Neural crest cell (in vitro differentiated cells): ENCODE measurements at places on chromosomes 4 and X. TPM values are rescaled to one million over a fixed set of nuclear protein-coding genes. Genes with fewer than 3 reads are reported as not detected.
A peak's percentile ranks its signal among the peaks of the same experiment; 100 is the strongest.

DNA sequence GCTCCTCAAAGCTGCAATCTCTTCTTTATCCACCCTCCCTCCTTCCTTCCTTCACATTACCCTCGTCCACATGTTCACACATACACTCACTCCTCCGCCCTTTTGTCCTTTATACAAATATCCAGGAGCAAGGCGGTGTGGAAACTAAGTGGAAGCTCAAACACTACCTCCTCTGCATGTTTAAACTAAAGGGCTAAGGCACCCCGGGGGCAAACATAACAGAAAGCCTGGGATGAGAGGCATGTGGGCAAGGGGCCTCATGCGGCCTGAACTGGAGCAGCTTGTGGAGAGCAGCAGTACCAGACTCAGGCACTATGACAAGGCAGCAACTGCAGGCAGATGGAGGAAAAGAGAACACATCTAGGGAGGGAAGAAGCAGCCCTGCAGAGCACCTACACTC is 9.5 kb downstream of the MAB21L2 start:
- no peak for DNase-seq

DNA sequence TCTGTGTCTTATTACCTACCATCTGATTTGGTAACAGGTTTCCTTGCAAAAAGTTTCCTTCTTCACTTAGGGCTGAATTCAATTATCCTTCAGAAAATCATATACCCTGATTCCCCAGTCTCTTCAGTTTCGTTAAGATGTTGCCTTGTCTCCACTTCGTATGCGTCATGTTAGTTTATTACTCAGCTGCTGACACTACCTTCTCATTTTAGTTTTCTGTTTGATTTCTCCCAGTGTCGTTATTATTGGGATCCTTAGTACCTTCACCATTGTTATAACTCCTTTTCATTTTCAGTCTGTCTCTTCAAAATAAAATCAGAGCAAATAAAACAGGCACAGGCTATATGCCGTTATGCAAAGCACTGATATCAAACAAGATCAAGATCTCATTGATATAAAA is 87.5 kb upstream of the RBPJ start:
- DNase-seq: no peak

GRCh38 chr4:520683-521023 is 21.6 kb downstream of the PIGG start:
- DNase-seq: no peak

DNA sequence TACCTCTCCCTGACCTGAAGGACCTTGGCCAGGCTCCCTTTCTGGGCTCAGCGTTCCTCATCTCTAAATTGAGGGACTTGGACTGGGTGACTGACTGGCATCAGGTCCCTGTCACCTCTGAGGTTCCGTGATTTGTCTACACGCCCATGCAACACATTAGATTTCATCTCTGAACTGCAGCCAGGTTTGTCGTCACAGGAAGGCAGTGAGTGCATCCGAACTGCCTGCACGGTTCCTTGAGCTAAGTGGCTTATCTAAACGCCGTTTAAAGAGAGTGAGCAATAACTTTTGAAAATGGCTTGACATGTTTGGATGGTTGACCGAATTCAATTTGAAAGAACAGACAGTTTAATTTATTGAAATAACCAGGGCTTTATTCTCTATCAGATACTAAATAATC is 70.1 kb downstream of the PCYT1B start:
- DNase-seq: no peak

- DNase-seq: no peak
These were observed 34.6 kb downstream of the HADH start for GRCh38 chr4:108024085-108024877.

- no peak for DNase-seq
These were observed 52.4 kb downstream of the SEPTIN11 start for GRCh38 chr4:77001907-77002306.

GRCh38 chr4:41436419-41436818 is 101.5 kb upstream of the LIMCH1 start:
- DNase-seq: no peak

GRCh38 chrX:91435395-91435794 is 756 bp downstream of the PABPC5 start:
- no peak for DNase-seq

DNA sequence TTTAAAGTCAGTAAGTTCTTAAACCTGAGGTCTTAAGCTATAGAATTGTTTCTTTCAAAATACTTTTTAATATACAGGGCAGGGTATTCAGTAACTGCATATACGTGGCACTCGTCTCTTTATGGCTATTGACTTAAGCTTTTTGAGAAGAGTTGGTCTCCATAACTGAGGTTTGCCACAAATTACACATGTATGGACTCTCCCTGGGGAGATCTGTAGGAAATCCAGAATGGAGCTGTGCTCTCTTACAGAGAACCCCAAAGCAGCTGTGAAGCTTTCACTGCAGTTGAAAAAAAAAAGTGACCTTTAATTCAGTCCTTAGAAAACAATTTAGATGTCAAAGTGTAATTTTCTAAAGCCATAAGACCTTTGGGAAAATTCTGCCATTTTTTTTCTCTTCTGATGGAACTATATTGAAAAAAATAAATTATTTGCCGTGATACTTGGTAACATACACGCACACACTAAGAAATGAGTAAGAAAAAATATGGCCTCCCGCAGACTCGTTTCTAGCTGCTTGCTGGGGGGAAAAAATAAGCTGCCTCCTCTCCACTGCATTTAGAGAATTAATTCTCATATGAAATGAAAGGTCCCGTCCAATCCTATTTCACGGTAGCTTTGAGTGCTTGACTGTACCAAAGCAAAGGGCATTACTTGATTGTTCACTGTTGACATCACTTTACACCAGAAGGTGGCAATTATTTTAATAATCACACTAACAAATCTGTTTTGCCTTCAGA is 159.4 kb upstream of the TENM3 start:
- no peak for DNase-seq

DNA sequence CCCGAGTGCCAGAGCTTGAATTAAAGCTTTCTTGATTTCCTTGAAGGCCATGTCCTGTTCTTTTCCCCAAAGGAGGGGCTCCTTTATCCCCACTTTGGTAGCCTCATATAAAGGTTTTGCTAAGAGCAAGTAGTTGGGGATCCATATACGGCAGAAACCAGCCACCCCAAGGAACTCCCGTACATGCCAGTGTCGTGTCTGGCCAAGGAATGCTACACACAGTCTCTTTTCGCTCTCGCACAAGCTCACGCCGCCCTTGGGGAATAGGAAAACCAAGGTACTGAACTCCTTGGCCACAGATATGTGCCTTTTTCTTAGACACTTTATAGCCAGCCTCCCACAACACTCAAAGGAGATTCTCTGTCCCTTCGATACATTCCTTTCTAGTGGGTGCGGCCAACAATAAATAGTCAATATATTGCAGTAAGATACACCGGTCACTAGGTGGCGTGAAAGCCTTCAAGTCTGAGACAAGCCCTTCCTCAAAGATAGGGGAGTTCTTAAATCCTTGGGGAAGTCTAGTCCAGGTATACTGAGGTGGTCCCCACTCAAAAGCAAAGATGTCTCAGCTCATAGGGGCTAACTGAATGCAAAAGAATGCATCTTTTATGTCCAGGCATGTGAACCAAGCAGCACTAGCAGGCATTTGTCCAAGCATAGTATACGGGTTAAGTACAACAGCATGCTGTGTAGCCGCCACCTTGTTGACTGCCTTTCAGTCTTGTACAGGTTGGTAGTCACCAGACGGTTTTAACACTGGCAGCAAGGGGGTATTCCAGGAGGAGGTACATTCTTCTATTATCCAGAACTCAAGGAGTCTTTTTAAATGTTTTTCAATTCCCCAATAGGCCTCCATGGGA is 57.8 kb upstream of the XAGE1B start:
- peak; percentile 44 for DNase-seq

- DNase-seq: no peak
These were observed 94.4 kb upstream of the LIMCH1 start for GRCh38 chr4:41443340-41444079.

- DNase-seq: no peak
These were observed 473.3 kb upstream of the ADGRL3 start for GRCh38 chr4:60726779-60727178.

DNA sequence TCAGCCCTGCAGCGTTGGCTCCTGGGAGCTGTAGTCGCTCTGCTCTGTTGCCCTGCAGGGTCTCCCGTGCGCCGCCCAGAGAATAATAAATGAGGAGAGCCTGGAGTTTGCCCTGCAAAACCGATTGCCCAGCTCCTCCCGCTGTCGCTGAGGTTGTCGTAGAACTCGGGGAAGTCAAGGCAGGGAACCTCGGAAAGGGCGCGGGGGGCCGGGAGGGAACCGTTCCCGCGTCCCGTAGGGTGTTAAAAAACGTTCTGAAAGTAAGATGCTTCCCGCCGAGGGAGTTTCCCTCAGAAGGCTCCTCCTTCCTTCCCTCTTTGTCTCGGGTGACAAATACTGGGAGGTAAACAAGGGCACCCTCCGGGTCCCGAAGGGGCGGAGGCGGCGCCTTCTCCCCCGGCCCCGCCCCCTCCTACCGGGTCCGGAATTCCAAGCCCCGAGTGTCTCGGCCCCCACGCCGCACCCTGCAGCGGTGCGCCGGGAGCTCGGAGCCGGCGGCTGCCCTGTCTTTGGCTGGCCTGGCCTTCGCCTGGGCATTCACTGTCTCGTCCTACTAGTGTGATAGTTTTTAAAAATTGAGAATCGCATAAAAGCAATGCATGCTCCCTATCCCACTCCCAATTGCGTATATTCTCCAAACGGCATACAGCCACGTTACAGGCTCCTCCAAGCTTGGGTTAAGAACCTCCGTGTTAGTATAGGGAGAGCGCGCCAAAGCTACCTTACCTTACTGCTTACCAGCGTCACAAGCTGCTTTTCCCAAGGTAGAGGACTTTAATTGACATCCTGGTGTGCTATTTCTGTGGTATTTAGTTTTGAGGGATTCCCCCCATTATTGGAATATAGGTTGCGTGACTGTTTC is 964 bp upstream of the HMGB2 start:
- DNase-seq: peak; percentile 66

GRCh38 chr4:125736057-125736456 is 421.3 kb downstream of the FAT4 start:
- no peak for DNase-seq

GRCh38 chrX:95057341-95057740 is 1383.3 kb downstream of the FAM133A start:
- DNase-seq: no peak

- DNase-seq: no peak
These were observed 1.8 kb upstream of the DOCK11 start for GRCh38 chrX:118493653-118494297.

- DNase-seq: no peak
These were observed 260 bp upstream of the CCDC149 start for GRCh38 chr4:24913119-24913485.

DNA sequence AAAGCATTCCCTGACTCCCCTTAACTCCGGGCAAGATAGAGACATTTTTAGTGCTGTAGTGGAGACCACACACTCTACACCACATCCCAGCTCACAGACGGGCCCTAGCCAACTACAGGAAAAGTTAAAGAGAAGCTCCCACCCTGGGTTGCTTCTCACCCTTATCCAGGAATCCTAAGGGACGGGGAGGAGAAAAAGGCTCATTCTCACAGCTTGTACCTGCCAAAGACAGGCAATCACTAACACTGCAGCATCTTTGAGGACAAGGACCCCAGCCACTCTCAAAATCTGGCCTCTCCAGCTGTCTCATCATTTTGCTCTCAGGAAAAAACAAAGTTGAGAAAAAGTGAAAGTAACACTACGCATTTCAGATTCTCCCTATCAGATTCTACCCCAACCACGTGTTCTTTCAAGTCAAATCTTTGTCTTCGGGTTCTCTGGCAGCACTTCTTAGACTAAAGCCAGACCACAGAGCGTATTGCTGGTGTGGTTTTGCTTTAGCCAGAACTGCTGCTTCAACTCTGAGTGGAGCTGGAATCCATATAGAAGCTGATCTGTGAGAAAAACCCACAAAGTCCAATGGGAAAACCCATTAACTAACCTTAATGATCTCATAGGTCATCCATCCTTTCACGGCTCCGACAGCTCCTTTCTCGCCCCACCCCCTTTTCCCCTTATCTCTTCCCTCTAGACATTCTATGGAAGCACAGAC is 605.9 kb upstream of the DIPK2B start:
- no peak for DNase-seq

DNA sequence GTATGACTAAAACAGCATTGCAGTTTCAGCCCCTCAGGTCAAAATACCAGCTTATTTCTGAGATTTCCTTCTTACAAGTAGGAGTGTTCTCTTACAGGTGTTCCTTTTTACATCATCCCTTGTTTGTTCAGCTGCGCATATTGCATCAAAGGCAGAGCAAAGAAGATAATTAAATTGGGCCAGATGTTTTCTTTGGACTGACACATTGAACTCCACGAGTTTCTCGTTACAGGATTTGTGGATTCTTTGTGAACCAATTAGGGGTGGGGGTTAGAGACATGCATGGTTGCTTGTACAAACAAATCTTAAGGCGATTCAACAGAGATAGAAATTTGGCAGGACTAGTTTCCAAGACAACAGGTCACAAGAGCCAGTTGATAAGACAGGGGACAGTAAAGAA is 95.7 kb downstream of the SPANXN4 start:
- DNase-seq: no peak

- DNase-seq: no peak
These were observed 40.3 kb downstream of the ZCCHC13 start for GRCh38 chrX:74344280-74344622.

GRCh38 chr4:163391756-163392155 is 48.1 kb downstream of the NPY5R start:
- DNase-seq: no peak

DNA sequence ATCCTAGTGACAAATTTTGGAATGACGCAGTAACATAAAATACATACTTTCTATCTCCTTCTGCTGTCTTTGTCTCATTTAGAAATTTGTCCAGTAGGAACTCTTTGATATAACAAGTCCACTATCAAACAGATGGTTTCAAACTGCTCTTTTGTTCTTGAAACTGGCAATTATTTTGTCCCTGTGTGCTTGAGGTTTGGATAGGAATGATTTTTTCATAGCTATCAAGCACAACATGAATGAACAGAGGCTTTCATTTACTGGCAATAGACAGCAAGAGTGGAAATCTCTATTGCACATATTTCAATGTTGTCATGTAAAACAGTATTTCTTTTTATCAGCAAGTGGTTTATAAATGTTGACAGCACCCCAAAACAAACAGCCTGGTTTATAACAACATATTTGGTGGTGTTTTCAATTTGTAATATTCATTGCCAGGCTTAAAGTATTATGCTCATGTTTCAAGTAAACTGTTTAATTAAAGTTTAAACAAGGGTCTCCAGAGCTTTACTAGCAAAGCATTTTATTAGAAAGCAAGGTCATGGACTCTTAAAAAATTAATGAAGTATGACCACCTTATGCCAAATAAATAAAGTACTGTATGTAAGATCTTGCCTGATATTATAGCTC is 60.0 kb downstream of the TIGD2 start:
- no peak for DNase-seq

Gene PDLIM3
- total RNA-seq: 2.3 and 3.2 TPM in 2 replicates

Gene CYLC1
- total RNA-seq: not detected in 2 replicates

Gene CT47B1
- not detected in 2 replicates for total RNA-seq

Gene ZNF718
- total RNA-seq: 14.4 and 15.9 TPM in 2 replicates

Gene FAM120C
- total RNA-seq: 14.0 and 14.6 TPM in 2 replicates

Gene MAGEB2
- not detected in 2 replicates for total RNA-seq

Gene EVC
- 24.4 and 26.1 TPM in 2 replicates for total RNA-seq

Gene UBA6
- total RNA-seq: 72.9 and 78.1 TPM in 2 replicates

Gene LPAR4
- 17.3 and 20.1 TPM in 2 replicates for total RNA-seq

Gene C4orf50
- 0.02 TPM in 2 replicates for total RNA-seq
